ENCODE measurements at places on chromosomes 4 and X. TPM values are rescaled to one million over a fixed set of nuclear protein-coding genes. Genes with fewer than 3 reads are reported as not detected.
A peak's percentile ranks its signal among the peaks of the same experiment; 100 is the strongest.

DNA sequence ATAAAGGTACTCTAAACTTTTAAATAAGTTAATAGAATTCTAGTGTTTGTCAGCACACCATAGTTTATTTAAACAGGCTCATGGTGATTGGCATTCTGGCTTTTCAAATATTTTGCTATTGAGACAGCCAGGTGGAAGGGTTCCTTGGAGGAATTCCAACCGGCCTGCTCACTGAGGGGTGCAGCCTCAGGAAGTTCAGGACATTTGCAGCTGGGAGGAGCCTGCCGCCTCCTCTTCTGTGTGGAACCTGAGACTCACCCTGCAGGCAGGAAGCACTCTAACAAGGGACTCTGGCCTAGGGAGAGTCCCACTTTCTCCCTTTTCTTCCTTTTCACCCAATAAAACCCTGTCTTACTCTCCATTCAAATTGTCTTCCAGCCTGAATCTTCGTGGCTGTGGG, 1328.0 kb downstream of the FSTL5 start:
- H3K4me1 ChIP-seq, result no peaks in the 10 kb centered on the region
- H3K27me3 ChIP-seq, result no peaks in the 10 kb centered on the region
- no peak overlapping the region for H3K4me3 ChIP-seq
- DNase-seq, result no peak

Gene RGN
- total RNA-seq, result not detected

Gene ALAS2
- total RNA-seq, result not detected

DNA sequence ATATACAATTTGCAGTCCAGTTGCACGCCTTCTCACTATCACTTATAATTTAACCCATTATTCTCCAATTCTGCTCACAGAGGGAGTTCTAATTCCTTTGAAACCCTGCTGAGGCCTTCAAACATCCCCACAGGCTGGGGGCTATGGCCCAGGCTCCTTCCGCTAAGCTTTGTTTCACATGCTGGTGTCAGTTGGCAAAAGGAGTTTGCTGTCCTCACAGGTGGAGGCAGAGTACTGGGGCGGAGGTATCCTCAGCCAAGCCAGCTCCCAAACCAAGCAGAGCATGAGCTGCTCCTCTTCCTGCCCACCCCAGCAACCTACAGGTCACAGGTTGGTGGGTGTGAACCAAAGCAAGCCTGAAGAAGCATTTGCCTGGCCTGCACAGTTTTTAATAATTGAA, 21.5 kb downstream of the BTC start:
- H3K27ac ChIP-seq, result no peak overlapping the region
- H3K4me1 ChIP-seq, result no peaks in the 10 kb centered on the region
- H3K27me3 ChIP-seq, result peaks cover 3% of the 10 kb centered on the region
- H3K4me3 ChIP-seq, result no peak overlapping the region
- no peak for DNase-seq
- H3K36me3 ChIP-seq, result no peaks in the 10 kb centered on the region

GRCh38 chr4:121198251-121198650, 34.1 kb upstream of the TNIP3 start:
- DNase-seq, result no peak
- H3K36me3 ChIP-seq, result peaks cover 2% of the 10 kb centered on the region
- no peak overlapping the region for H3K27ac ChIP-seq
- H3K4me1 ChIP-seq, result peaks cover 37% of the 10 kb centered on the region
- H3K4me3 ChIP-seq, result no peak overlapping the region
- H3K27me3 ChIP-seq, result no peaks in the 10 kb centered on the region

Gene IBSP
- total RNA-seq, result not detected

- peak overlapping the region; percentile 84 for H3K27ac ChIP-seq
- peak overlapping the region; percentile 85 for H3K4me3 ChIP-seq
- DNase-seq, result peak; percentile 65
Observed at GRCh38 chr4:39526765-39527295, 409 bp downstream of the UGDH start.

Gene ATOH1
- total RNA-seq, result not detected

Gene DRP2
- 0.38 TPM for total RNA-seq

Gene MAGEA10
- total RNA-seq, result not detected

- H3K27ac ChIP-seq, result peak overlapping the region; percentile 98
- H3K4me3 ChIP-seq, result peak overlapping the region; percentile 99
- H3K4me1 ChIP-seq, result peaks cover 65% of the 10 kb centered on the region
Observed at GRCh38 chr4:25859429-25860148, 3.2 kb downstream of the SEL1L3 start.

Gene AR
- total RNA-seq, result not detected

Gene PRKG2
- total RNA-seq, result 0.54 TPM

GRCh38 chr4:79687006-79687405, 279.0 kb upstream of the GK2 start:
- DNase-seq, result no peak
- no peak overlapping the region for H3K4me3 ChIP-seq
- H3K4me1 ChIP-seq, result no peaks in the 10 kb centered on the region
- no peaks in the 10 kb centered on the region for H3K27me3 ChIP-seq
- H3K27ac ChIP-seq, result no peak overlapping the region
- H3K36me3 ChIP-seq, result no peaks in the 10 kb centered on the region

DNA sequence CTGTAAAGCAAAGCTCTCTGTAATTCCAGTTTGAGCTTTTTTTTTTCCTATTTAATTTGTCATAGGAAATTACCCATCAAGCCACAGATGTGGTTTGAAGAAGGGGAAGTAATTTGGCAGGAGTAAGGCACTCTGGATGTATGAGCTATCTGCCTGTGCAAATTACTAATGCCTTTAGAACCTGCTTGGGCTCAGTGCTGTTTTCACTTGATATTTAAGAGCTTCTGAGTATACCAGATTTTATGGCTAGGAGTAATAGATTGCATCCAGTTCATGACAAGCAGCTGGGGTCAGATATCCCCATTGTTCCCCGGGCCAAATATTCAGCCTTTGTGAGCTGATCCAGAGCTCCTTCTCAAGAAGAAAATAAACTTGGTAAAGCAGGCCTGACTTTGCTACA, 89.1 kb downstream of the DCAF8L2 start:
- no peak overlapping the region for H3K27ac ChIP-seq
- DNase-seq, result no peak
- no peak overlapping the region for H3K4me3 ChIP-seq
- H3K36me3 ChIP-seq, result no peaks in the 10 kb centered on the region
- no peaks in the 10 kb centered on the region for H3K27me3 ChIP-seq
- H3K4me1 ChIP-seq, result no peaks in the 10 kb centered on the region

Gene TMEM31
- 0.52 TPM for total RNA-seq

Gene TCP11X2
- total RNA-seq, result not detected

Gene MAGED4
- total RNA-seq, result 0.99 TPM

- no peaks in the 10 kb centered on the region for H3K27me3 ChIP-seq
- H3K4me3 ChIP-seq, result no peak overlapping the region
- no peak for DNase-seq
- no peaks in the 10 kb centered on the region for H3K4me1 ChIP-seq
Observed at GRCh38 chrX:40513012-40513411, 67.8 kb upstream of the ATP6AP2 start.

DNA sequence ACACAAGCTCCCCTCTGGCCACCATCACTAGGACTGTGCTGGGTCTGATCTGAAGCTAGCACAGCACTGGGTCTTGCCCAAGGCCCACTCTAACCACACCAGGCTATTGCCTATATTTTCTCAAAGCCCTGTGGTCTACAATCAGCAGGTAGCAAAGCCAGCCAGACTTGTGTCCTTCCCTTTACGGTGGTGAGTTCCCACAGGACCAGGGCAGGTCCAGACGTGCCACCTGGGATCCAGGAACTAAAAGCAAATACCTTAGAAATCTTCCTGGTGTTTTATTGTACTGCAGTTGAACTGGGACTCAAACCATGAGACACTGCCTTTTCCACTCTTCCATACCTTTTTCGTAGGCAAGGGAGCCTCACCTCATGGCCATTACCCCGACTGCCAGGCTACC, 9.0 kb upstream of the MAGEC2 start:
- no peaks in the 10 kb centered on the region for H3K36me3 ChIP-seq
- no peak for DNase-seq
- no peak overlapping the region for H3K27ac ChIP-seq
- H3K27me3 ChIP-seq, result no peaks in the 10 kb centered on the region

Gene NR3C2
- 6.1 TPM for total RNA-seq

DNA sequence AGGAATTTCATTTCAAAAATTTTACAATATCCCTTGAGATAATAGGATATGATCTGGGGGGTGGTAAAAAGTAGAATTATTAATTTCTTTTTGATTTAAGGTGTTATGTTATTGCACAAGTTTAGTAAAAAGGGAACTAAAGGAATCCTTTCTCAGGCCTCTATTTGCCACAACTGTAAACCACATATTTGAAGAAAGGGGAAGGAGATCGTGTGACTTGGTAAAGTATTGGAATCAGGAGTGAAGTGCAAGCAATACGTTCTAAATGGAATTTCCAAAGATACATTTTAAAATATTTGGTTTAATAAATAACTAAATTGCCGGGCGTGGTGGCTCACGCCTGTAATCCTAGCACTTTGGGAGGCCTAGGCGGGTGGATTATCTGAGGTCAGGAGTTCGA, 35.3 kb upstream of the SCRG1 start:
- no peak for DNase-seq
- no peaks in the 10 kb centered on the region for H3K36me3 ChIP-seq
- no peak overlapping the region for H3K4me3 ChIP-seq
- H3K4me1 ChIP-seq, result no peaks in the 10 kb centered on the region
- H3K27ac ChIP-seq, result no peak overlapping the region
- no peaks in the 10 kb centered on the region for H3K27me3 ChIP-seq

Gene UGT8
- total RNA-seq, result 0.14 TPM

Gene STATH
- total RNA-seq, result not detected

GRCh38 chrX:128883650-128884049, 639.6 kb downstream of the SMARCA1 start:
- no peak overlapping the region for H3K27ac ChIP-seq
- no peaks in the 10 kb centered on the region for H3K36me3 ChIP-seq
- no peaks in the 10 kb centered on the region for H3K27me3 ChIP-seq
- no peak overlapping the region for H3K4me3 ChIP-seq
- DNase-seq, result no peak
- H3K4me1 ChIP-seq, result no peaks in the 10 kb centered on the region

Measured in activated CD8-positive, alpha-beta T cell treated with anti-CD3 and anti-CD28 coated beads for 36 hours (primary cell).